Subcutaneous preadipocyte (primary cell): ENCODE measurements at places on chromosomes 5 and 9. TPM values are rescaled to one million over a fixed set of nuclear protein-coding genes. Genes with fewer than 3 reads are reported as not detected.

The ANXA2R gene
- 2.7 and 4.0 TPM in 2 replicates for total RNA-seq

The CLIC3 gene
- 0.20 and 0.73 TPM in 2 replicates for total RNA-seq

The ANKDD1B gene
- total RNA-seq = 0.20 and 0.37 TPM in 2 replicates

The SLC34A1 gene
- not detected in 2 replicates for total RNA-seq

The PCDHA9 gene
- under 0.01 TPM in 2 replicates for total RNA-seq

The ISL1 gene
- under 0.01 TPM in 1 of 2 replicates, not detected in the other for total RNA-seq

The ARL14EPL gene
- 0.20 TPM in 1 of 2 replicates, not detected in the other for total RNA-seq

The PRRT1B gene
- not detected in 2 replicates for total RNA-seq

The NMRK1 gene
- total RNA-seq = 9.6 and 14.3 TPM in 2 replicates
